ENCODE measurements at places on chromosomes 3 and 15. TPM values are rescaled to one million over a fixed set of nuclear protein-coding genes. Genes with fewer than 3 reads are reported as not detected.

DNA sequence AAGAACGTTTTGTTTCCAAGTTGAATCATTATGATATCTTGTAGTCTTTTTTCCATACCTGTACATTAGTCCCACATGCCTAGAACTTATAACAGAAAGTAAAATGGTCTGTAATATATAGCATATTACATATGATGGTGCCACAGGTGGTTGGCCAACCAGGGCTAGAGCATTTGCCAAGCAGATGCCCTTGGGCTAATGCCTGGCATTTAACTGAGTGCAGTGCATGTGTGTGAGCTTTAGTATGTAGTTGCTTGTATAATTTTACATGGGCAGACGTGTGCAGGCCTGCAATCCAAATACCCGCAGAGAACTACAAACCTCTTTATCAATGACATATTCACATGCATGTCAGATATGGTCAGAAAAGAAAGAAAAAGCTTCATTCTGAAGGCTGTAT, 27.5 kb downstream of the THSD4 start:
- no peak for DNase-seq

DNA sequence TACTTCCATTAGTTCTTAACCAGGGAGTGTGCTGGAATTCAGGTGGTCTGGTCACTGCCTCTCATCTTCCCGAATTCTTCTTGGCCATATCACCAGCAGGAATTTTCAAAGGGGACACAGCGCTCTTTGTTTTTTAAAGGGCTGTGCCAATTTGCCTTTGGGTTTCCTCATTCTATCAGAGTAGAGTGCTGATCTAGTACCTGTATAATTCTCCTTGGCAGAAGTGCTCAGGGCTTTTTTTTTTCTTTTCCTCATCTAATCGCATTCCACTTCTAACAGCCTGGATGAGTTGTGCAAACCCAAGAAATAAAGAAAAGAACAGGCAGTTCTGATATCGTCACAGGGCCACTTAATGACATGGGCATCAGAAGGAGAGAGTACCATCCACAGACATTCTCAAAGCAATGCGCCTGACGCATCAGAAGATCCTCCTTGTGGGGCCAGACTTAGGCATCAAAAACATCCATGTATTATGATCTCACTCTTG, 121.0 kb downstream of the ASB7 start:
- DNase-seq = no peak

- no peak for DNase-seq
These were observed 783 bp upstream of the DNAJB11 start for GRCh38 chr3:186569779-186570095.

GRCh38 chr3:184642631-184643285, 69.1 kb downstream of the MAGEF1 start:
- DNase-seq = no peak

DNA sequence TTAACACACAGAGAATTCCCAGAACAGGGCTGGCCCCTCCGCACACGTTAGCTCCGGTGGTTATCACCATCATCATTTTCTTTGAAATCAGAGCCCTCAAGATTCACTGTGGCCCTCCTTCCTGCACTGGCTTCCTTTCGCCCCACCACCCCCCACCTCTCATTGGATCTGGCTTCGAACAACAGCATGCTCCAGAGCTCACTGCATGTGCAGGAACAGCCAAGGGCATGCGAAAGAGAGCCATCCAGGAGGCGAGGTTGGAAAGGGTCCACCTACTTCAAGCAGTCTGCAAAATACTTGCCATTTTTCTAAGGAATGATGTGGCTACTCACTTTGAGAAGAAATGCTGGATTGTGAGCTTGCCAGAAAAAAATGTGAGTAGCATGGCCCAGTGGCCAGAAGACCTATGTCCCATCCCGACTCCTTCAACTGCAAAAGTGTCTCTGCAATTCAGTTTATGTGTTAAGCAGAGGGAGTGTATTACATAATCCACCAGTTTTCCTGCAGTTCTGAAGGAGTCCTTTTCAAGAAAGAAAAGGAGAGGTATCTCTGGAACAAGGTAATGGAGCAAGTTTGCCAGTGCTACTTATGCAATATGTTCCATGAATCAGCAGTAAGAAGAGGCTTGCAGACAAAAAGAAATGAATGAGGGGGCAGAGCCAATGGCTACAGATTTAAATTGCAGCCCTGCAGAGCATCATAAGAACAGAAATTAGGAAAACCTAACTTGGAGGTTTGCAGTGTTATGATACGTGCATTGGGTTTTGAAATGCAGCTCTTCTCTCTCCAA, 92.8 kb downstream of the OCA2 start:
- DNase-seq = no peak

DNA sequence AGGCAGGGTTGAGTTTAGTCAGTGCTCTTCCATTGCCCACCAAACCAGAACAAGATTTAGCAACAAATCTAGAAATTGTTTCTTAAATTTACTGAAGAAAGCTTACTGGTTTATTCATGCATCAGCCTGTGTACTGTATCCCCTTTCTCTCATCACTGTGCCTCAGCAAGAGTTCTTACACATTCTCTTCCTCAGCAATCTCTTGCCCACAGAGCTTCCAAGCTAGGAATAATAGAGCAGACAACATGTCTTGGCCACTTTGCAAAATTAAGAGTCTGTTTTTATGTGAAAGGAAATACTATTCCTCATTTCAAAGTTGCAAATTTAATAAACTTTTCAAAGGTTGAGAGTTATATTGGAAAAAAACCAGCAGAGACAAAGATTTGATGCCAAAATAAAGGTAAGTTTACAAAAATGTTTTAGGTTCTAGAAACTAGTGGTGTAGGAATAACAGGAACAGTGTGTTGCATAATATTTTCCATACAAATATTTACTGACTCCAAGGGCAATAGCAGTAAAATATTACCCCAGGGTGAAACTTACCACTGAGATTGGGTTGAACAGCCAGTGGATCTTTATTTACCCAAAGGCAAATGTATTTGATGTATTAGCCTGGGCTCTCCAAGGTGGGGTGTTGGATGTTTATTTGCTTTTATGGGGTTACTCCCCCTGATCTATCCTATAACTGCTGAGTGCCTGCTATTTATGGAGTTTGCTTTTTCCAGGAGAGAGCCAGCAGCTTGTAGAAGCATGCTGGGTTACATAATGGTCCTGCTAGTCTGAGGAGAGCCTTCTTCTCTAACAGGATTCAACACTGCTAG, 276.7 kb downstream of the ADAMTSL3 start:
- DNase-seq = no peak

- DNase-seq = no peak
These were observed 131.3 kb upstream of the PRR20G start for GRCh38 chr3:127419182-127419581.

- DNase-seq = no peak
These were observed 112.6 kb downstream of the TCF12 start for GRCh38 chr15:57031082-57031481.

GRCh38 chr3:22922317-22922716, 280.8 kb upstream of the UBE2E2 start:
- DNase-seq = no peak

DNA sequence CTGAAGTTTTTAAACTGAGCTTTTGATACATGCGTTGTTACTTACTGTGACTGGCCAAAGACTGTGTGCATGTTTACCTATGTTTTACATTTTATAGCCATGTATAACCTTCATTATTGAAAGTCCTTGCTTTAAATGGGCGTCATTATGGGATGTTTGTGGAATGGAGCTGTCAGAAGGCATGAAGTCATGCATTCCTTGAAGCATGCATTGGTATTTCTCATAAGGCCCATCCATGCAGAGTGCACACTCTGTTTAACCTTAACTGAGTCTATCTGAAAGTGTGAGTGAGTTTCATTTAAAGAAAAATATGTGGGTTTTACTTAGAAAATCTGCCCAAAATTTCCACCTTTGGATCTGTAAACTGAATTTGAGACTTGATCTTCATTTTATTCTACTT, 51.1 kb downstream of the PSMD6 start:
- no peak for DNase-seq

DNA sequence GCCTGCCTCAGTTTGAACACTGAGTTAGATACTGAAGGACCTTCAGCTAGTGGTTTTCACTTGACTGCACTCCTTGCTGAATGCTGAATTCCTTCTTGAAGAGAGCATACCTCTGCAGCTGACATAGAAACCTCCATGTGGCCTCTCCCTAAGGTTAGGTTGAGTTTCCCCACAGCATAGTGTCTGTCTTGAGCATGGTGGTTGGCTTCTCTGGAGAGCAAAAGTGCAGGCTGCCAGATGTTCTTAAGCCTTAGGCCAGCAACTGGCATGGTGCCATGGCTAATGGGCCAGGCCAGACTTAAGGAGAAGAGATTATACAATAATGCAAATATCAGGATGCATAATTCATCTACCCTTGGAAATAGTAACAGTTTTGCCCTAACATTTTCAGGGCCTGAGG, 545.6 kb upstream of the ZNF385D start:
- DNase-seq = no peak

- no peak for DNase-seq
These were observed 287.3 kb upstream of the CTDSPL start for GRCh38 chr3:37574177-37574943.

GRCh38 chr15:68620721-68621527, 42.1 kb downstream of the CORO2B start:
- DNase-seq = no peak

- DNase-seq = no peak
These were observed 121.6 kb downstream of the TFG start for GRCh38 chr3:100830931-100831330.

DNA sequence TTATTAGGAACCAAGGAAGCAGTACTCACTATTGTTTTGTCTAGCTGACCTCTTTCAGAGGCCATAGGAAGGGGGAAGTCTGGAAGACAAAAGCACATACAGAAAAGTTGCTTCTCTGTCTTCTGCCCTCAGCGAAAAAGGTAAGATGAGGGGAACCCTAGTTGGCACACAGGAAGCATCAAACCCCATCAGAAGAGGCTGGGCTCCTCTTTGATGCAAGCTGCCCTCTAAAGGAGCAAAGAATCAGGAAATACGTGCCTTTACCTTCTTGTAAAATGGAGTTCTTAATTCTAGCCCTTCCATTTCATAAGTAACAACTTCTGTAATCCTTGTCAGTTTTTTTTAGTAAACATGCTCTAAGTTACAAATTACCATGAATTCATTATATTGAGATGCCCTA, 12.5 kb downstream of the SPINK8 start:
- DNase-seq = no peak

DNA sequence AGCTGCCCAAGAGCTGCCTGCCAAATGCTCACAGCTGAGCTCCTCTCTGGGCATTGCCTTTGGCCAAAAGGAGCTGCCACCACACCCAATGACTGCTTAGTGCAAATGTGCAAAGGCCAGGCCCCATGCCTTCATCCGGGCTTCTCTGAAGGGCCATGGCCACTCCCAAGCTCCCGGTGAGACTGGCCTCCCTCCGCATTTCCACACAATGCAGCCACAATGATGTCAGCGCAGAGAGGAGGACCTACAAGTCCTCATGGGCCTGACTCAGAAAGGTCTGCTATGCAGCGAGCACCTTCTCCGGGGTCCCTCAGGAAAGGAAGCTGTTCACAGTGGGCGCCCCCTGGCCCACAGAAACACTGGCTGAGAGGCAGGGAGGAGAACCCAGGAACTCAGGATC, 12.7 kb downstream of the OXTR start:
- no peak for DNase-seq

GRCh38 chr3:54891540-54891897, 36.3 kb downstream of the LRTM1 start:
- DNase-seq = no peak

- DNase-seq = no peak
These were observed 58.4 kb downstream of the TP63 start for GRCh38 chr3:189689625-189690024.

DNA sequence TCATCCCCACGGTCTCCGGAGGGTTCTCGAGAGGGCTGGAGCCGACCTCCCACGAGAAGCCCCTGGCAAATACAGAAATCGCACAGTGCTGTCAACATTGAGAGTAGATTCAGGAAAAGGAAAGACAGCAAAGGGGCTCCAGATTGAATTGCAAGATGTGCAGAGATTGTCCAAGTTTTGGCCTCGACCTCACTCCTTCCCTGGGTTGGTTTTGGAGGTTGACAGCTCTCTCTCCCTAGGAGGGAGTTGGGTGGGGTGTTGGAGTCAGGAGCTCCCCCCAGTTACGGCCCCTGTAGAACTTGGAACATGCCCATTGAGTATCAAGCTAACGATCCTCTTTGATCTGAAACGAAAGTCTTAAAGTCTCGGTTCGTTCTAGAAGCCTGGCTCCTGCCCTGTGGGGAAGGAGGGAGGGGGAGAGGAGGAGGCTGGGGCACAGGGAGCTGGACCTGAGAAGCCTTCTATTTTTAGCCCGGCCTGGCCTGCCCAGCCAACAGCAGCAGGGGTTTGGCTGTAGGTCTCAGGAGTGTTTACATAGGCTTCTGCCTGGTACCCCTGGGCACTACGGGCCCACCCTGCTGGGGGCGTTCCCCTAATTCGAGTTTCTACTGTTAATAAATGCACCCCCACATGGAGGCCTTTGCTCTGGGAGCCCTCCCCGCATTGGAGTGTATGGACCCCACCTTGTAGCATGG, 672 bp upstream of the KY start:
- no peak for DNase-seq

DNA sequence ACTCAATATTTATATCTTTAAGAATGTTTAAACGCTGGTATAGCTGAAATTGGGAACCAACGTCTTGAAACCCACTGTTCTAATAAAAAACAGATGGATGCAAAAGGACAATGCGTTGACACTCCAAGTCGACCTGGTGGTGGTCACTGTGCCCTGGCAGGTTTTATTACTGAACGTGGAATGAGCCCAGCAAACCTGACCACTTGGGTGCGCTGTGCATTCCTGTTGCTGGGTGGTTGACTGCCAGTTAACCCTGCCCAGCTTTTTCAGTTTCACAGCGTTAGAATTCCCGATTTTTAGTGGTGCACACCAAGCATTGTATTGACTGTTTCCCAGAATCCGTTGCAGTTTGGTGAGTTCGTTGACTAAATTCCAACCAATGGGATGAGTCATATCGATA, 384.4 kb downstream of the OCA2 start:
- no peak for DNase-seq

DNA sequence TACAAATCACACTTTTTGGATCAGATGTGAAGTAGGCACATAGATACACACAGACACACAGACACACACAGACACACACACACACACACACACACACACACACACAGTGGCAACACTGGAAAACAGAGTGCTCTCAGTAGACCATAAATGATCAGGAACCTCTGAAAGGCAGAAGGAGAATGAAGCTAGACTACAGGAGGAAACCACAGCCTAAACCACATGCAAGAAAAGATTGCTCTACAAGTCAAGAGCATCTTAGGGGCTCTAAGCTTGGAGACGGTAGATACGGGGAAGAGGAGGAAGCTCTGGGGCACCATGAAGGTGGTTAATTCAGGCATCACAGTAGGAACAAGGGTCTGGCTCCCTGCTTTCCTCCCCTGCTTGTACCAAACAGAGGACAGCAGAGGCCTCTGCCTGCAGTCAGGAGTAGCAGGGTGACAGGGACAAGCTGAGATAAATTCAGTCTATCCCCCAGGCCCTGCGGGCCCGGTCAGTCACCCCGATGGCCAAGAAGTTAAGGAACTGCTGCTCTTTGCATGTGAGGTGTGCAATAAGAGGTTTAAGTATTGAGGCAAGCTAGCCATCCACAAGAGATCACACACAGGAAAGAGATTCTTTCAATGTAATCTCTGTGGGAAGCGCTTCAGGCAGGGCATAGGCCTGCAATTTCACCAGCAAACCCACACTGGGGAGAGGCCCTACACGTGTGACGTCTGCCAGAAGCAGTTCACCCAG, 23.5 kb upstream of the ARPIN start:
- DNase-seq = peak; percentile 66

The MCCC1 gene
- total RNA-seq = 24.0 TPM

The COL6A6 gene
- not detected for total RNA-seq

The EOMES gene
- total RNA-seq = 0.52 TPM

The ACY1 gene
- 16.5 TPM for total RNA-seq
